ENCODE measurements at places on chromosomes 11 and 22.

GRCh38 chr11:70233511-70233934 lies 30.4 kb downstream of the FADD start:
- DNase-seq: no peak

DNA sequence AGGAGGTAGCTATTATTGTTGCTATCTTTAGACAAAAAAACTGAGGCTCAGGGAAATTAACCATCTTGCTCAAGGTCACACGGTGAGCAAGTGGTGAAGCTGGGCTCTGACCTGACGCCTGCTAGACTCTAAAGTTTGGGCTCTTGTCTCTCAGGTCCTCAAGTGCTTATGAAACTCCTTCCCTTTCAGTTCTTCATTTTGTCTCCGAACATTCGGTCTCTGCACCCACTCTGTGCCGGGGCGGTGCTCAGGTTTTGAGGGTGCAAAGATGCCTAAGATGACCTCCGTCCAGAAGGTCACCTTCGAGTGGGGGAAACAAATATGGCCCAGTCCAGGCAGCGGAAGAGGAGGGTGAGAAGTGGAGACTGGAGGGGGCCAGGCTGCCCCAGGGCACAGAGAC lies 16.0 kb downstream of the OVOL1 start:
- no peak for DNase-seq

GRCh38 chr22:44363980-44364750 lies 51.4 kb upstream of the SHISAL1 start:
- DNase-seq: no peak

DNA sequence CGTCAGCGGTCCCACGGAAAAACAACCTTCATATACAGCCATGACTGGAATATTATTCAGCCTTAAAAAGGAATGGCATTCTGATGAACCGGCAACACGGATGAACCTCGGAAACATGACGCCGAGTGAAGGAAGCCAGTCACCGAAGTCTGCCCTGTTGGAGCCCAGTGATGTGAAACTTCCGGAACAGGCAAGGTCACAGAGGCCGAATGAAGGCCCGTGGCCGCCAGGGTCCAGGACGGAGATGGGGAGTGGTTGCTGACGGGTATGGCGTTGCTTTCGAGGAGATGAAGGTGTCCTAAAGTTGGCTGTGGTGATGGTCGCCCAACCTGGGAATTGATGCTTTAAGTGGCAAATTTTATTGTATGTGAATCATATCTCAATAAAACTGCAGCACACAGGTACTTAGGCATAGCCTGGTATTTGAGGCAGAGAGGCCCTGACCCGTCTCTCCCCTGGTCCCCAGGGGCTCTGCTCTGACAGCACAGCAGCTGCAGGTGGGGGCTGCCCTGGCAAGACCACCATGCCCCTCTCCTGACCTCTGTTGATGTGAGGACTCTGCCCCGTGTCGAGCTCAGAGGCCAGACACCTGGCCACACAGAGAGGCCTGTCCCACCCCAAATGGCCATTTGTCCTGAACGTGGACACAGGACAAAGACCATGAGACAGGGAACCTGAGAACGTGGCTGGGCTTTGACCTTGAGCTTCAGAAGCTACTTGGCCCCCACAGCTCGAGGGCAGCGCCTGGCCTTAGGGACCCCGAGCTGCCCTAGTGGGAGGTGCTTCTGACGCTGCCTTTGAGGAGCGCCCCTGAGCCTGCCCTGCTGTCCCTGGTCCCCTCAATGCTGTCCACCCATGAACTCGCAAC lies 1090.8 kb downstream of the BRD1 start:
- DNase-seq: no peak

Data from GM04503 (cell line).